ENCODE measurements at places on chromosomes 6 and 20. TPM values are rescaled to one million over a fixed set of nuclear protein-coding genes. Genes with fewer than 3 reads are reported as not detected.

- DNase-seq = no peak
Measured at GRCh38 chr6:139871165-139871710, 496.8 kb upstream of the CITED2 start.

GRCh38 chr6:44275271-44275748, 5.1 kb downstream of the TMEM151B start:
- DNase-seq = no peak

GRCh38 chr6:167448378-167448777, 123.5 kb downstream of the TTLL2 start:
- DNase-seq = no peak

- no peak for DNase-seq
Measured at GRCh38 chr6:53436526-53437303, 88.0 kb upstream of the ELOVL5 start.

- no peak for DNase-seq
Measured at GRCh38 chr6:144155529-144155928, 5.2 kb downstream of the STX11 start.

C6orf58 gene
- not detected for total RNA-seq

KCNK5 gene
- total RNA-seq = not detected
